ENCODE measurements at places on chromosomes 1 and 21.

DNA sequence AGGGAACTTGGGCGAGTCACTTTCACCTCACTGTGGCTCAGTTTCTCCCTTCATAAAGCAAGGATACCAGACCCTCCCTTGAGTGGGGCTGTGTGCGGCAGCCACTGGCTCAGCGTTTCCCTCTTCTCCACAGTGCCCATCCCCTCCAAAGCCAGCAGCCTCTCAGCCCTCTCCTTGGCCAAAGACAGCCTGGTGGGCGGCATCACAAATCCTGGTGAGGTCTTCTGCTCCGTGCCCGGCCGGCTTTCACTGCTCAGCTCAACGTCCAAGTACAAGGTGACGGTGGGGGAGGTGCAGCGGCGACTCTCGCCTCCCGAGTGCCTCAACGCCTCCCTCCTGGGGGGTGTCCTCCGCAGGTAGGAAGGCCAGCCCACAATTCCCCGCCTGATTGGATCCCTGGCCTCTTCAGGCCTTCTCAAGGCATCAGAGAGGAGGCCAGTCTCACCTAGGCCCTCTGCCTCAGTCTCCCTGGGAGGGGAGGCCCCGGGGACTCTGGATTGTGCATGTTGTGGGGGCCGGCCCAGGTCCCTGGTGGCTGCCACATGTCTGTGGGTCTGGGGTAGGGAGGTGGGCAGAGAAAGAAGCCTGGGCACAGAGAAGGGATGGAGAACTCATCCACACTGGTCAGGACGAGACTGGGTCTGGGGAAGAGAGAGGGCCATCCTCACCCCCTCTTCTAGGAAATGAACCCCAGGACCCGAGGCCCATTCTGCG lies 15.2 kb downstream of the TFAP2E start:
- no peak for DNase-seq

- no peak for DNase-seq
Observed at GRCh38 chr1:1780598-1781525, 2.6 kb upstream of the NADK start.

- DNase-seq = no peak
Observed at GRCh38 chr21:14993115-14993514, 71.7 kb downstream of the NRIP1 start.

DNA sequence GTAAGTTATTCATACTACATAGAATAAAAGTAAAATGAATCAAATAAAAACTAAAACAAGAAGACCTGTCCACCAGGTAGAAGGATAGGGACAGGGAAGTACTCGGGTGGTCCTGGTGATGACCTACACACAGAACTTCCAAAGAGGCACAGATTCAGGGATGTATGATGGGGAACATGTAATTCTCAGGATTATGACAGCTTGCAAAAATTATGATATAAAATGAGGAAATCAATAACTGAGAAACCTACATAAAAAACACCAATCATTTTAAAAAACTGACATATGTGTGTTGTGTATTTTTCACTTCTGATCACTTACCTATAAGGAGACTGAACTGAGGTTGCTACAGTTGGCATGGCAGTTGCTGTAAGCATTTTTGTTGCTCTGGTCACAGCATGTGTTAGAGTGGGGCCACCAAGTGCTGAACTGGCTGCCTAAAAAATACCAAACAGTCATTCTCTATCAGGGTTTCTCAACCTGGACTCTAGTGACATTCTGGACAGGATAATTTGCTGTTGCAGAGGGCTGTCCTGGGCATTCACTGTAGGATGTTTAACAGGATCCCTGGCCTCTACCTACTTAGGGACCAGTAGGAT lies 73.8 kb downstream of the USP24 start:
- no peak for DNase-seq

DNA sequence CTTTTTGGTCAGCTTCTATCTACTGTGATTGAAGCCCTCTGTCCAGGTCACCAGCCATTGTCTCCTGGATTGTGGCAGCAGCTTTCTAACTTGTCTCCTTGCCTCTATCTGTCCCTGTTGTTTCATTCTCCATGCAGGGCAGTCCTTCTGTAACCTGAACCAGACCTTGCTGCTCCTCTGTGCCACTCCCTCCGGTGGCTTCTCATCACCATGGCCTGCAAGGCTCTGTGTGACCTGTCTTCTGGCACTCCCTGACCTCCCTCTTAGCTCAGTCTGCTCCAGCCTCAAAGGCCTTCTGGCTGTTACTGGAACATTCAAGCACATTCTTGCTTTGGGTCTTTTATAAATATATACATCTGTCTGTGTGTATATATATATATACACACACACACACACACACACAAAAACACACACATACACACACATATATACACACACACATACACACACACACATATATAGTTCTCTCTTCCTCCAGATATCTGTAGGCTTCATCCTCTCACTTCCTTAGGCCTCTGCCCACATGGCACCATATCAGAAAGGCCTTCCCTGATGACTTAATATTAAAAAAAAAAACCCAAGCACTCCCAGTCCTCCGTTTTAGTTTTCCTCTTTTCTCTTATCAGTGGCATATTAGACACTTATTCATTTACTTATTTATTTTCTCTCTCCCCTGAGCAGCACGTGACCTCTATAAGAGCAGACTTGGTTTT lies 21.2 kb upstream of the JUN start:
- DNase-seq = no peak

- DNase-seq = peak; percentile 35
Observed at GRCh38 chr1:68301471-68302001, 69.2 kb upstream of the WLS start.

DNA sequence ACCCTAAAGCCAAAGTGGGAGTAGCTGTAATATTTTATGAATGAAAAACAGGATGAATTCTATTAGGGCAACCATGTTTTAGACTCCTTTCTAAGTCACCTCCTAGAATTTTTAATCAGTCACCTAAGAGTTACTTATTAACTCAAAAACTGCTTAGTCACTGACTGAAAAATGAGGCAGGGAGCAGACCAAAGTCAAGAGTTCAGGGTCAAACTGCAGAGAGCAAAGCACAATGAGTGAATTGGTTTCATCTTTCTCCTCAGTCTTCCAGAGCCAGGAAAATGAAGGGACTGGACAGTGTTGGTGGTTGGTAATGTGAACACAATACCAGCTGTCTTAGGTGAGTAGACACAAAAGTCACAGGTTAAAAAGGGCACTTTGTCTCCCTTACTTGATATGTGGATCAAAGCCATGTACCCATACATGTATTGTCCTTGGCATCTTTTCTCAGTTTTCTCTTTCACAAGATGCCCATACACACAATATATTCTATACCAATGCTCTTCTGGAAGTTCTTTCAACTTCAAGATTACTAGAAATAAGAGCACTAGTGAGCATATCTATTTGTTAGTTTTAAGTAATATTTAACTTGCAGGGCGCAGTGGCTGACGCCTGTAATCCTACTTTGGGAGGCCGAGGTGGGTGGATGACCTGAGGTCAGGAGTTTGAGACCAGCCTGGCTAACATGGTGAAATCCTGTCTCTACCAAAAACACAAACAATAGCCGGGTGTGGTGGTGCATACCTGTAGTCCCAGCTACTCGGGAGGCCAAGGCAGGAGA lies 42.2 kb downstream of the ATP1B1 start:
- DNase-seq = no peak

DNA sequence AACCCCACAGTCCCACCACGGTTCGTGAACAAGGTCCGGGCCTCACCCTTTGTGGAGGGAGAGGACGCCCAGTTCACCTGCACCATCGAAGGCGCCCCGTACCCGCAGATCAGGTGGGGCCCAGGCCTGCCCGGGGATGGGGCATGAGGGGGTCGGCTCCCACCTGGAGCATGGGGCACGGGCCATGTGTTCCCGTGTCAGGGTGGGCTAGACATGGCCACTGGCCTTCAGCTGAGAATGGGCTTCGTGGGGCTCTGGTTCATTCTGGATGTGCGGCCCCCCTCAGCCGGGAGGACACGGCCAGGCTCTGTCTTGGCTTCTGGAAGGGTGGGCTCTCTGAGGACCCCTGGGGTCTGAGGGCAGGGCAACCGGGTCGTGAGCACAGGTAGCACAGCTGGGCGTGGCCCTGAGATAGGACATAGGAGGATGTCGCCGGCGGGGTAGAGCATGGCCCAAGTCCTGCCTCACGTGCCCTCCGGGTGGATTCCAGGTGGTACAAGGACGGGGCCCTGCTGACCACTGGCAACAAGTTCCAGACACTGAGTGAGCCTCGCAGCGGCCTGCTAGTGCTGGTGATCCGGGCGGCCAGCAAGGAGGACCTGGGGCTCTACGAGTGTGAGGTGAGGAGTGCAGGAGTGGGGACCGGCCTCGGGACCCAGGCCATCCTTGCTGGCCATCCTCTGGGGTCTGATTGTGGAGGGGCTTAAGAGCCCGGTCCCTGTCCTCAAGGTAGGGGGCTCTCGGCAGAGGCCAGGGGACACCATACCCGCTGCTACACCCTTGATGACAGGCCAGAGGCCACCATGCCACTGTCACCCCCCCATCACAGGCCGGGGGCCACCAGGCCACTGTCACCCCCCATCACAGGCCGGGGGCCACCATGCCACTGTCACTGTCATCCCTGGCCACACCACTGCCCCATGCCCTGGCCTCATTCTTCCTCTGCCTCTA lies 55.5 kb downstream of the TRIM11 start:
- DNase-seq = no peak

- no peak for DNase-seq
Observed at GRCh38 chr1:243261390-243261789, 5.5 kb downstream of the SDCCAG8 start.

GRCh38 chr1:41957568-41957967 lies 38.8 kb upstream of the HIVEP3 start:
- peak; percentile 65 for DNase-seq

DNA sequence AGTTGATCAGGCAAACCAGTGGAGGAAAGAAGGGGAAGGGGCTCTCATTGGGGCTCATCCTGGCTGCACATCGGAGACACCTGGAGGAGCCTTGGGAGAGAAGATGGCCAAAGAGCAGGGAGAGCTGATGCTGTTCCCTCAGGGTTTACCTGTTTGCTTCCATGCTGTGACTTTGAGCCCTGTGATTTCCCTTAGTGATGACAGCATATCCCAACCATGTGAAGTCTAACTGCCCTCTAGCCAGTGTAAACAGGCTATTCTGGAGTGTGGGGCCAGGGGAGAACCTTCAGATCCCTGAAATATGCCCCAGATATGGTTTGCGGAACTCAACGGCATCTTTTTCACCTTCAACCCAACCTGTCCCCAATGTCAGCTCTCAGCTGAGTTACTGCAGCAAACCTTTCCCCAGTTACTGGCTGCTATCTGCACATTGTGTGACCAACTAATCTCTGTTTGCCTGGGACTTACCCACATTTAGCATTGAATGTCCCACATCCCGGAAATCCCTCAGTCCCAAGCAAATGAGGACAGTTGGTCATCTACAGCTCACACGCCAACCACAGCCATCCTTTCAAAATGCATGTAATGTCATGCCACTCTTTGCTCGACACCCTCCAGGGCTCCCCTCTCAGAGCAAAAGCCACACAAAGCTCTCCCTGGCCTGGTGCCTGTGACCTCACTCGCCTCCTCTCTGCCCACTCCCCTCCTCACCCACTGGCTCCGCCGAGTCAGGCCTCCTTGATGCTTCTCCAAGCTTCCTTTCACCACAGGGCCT lies 242.3 kb downstream of the KCNJ6 start:
- no peak for DNase-seq

- no peak for DNase-seq
Observed at GRCh38 chr21:42676808-42677207, 23.4 kb downstream of the PDE9A start.

DNA sequence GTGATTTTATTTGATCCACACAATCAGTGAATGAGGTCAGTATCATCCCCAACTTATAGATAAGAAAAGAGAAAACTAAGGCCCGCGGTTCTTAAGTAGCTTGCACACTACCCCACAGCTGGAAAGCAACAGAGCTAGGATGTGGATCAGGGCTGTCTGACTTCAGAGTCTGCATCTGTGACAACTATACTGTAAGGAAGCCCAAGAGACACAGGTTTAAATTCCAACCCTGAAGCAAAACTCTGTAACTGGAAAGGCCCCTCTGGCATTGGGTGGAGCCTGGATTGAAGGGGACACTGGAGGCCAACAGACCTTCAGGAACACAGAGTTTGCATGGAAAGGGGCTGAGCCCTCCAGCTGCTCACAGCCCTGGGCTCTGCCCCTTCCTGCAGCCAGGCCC lies 40.2 kb downstream of the LGR6 start:
- DNase-seq = no peak

GRCh38 chr1:29209173-29209572 lies 21.6 kb downstream of the MECR start:
- no peak for DNase-seq

GRCh38 chr1:227961651-227962466 lies 14.1 kb upstream of the WNT9A start:
- DNase-seq = no peak

DNA sequence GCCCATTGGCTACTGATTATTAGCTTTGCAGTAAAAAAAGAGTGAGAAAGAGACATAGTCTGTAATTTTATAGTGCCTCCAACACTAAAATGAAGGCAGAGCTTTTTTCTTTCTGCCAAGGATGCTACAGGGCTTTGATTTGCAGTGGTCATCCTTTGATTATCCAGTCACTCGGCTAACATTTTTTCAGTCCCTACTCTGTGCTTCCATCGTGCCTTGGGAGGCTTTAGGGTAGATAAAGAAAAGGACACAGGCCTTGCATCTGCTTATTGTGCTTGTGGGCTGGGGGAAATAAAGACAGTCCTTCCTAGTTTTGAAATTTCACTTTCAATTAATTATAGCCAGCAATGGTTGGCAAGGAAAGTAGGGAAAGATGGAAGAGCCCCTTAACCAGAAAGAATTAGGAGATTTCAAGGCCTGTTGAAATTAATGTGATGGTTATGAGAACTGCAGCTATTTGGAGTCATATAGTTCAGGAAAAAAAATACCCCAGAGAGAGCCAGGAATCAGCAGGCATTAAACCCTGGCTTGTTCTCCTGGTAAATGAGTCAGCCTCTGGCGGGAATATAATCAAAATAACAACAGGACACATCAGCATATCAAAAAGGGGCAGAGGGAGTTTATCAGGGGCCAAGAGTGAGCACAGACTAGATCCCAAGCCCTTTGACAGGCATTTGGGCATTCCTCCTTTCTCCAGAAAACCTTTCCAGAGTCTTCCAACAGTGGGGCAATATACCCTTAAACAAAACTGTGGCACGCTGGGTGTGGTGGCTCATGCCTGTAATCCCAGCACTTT lies 27.4 kb downstream of the CACHD1 start:
- no peak for DNase-seq

- DNase-seq = peak; percentile 36
Observed at GRCh38 chr1:35030756-35031446, 844 bp downstream of the ZMYM6 start.

DNA sequence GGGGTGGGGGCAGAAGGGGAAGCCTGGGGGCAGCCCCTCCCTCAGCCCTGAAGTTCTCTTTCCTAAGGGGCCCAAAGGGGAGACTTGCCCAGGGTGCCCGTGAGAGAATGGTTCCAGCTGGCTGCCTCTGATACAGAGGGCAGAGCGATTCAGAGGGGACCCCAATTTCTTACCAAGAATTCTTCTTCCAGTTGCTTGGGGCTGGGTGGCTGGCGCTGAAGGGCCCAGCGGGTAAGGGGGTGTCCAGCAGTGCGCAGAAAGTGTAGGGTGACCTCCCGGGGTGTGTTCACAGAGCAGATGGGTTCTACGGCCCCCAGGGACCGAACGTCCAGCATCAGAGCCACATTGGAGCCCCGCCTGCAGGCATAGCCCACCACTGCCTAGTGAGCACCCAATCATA lies 2.5 kb downstream of the PTPN7 start:
- DNase-seq = no peak

Data from urothelium cell line (cell line).